ENCODE measurements at places on chromosomes 5 and 9. TPM values are rescaled to one million over a fixed set of nuclear protein-coding genes. Genes with fewer than 3 reads are reported as not detected.

- H3K4me3 ChIP-seq, result no peak overlapping the region
- H3K36me3 ChIP-seq, result no peaks in the 10 kb centered on the region
- no peak for DNase-seq
These were observed 116.0 kb upstream of the PPP1R26 start for GRCh38 chr9:135363596-135363995.

- no peak overlapping the region for H3K27ac ChIP-seq
- H3K4me3 ChIP-seq, result no peak overlapping the region
- DNase-seq, result no peak
- no peaks in the 10 kb centered on the region for H3K27me3 ChIP-seq
These were observed 185.9 kb upstream of the RASA1 start for GRCh38 chr5:87081511-87082372.

The PPP1R26 gene
- 14.7 TPM for total RNA-seq

DNA sequence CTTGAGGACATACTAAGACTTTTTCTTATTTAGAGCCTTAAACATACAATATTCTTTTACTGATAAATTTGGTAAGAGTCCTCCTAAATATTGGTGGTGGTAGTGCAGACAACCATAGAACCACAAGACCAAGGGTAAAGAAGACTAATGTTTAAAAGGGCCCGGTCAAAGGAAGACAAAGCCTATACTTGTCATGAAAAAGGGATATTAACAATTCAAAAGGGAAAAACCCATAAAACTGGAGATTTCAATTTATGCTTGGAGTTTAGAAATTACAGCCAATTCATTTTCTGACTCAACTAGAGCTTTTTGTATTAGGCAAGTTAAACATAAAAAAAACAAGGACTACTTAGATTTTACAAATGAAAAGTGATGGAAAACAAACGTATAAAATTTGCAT, 24.4 kb downstream of the FEM1C start:
- no peaks in the 10 kb centered on the region for H3K27me3 ChIP-seq
- H3K36me3 ChIP-seq, result no peaks in the 10 kb centered on the region
- no peak overlapping the region for H3K4me3 ChIP-seq
- no peak for DNase-seq

GRCh38 chr9:136544964-136545691, 720 bp downstream of the NOTCH1 start:
- no peaks in the 10 kb centered on the region for H3K36me3 ChIP-seq
- peak overlapping the region; percentile 71 for H3K4me3 ChIP-seq
